ENCODE measurements at places on chromosomes 13 and 19.

GRCh38 chr13:75052616-75053015 lies 429.4 kb downstream of the TBC1D4 start:
- DNase-seq = no peak

GRCh38 chr13:42066542-42066941 lies 18.1 kb downstream of the DGKH start:
- no peak for DNase-seq

DNA sequence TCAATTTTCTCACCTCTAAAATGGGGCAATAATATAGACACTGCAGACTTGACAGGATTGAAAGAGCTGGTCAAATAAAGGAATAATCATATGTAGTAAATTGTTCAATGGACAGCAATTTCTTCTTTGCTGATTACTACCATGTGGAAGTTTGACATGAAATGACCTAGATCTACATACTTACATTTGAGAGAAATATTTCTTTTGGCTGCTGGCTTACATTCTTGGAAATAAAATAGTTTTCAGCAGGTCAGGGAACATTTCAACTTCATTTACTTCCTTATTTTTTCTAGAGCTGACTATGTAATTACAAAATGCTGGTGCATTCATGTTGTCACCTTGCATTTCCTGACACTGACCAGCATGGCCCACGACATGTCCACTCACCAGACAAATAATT lies 294.6 kb upstream of the MIR17HG start:
- no peak for DNase-seq

DNA sequence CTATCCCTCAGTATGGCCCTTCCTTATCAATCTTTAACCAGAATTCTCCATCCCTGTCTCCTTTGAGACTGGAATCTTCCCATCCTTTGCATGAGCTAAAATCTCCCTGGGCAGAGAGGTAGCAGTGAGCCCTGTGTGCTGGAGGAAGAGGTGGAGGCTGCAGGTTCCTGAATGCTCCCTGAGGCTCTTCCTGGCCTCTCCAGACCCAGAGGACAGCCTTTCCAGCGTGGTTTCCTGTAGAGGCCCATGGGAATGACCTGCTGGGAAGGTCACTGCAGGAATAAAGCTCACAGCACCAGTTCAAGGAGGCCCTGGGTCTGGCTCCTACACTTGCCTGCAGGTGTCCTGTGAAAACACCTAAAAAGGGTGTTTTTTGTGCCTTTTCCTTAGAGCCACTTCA lies 4.6 kb downstream of the OR10H2 start:
- no peak for DNase-seq

DNA sequence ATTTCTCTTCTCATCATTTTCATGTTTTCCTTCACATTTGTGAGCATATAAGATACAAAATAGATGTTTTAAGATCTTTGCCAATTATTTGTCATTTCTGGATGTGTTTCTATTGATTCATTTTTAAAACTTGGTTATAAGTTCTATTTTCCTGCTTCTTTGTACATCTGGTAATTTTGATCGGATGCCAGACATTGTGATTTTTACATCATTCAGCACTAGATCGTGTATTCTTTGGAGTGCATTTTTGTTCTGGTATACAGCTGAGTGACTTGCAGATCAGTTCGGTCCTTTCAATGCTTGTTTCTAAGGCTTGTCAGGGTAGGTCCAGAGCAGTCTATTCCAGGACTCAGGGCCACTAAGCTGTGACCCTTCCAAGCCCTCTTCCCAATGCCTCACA lies 198.2 kb downstream of the KLF12 start:
- no peak for DNase-seq

- no peak for DNase-seq
Measured at GRCh38 chr19:6796278-6796677, 23.8 kb downstream of the VAV1 start.

GRCh38 chr13:91630946-91631345 lies 232.5 kb downstream of the GPC5 start:
- no peak for DNase-seq

DNA sequence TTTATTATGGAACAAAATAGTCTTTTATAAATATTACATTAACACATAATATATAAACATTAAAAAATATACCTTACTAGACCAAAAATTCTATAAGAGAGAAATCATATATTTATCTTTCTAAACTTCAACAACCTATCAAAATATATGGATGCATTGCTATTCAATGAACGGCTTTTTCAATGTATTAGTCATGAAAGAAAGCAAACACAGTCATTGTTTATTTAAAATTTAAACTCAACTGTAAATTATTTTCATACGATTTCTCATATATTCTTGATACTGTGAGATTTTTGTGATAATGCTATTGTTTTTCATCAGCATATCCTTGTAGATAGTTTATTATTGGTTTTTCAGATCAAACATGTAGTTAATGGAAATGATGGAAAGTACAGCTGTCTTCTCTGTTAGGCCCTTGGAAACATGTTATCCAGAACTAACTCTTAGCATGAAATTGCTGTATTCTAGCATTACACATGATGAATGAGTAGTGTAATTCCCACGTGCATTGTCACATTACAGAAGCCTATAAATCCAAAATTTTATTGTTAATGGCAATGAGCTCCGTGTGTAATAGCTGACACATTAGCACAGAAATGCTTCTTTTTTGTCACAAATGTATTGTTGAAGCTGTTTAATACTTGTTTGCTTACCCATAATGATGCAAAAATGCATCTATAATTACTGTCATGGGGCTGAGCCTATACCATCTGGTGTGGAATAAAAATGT lies 1639.9 kb downstream of the SLITRK5 start:
- no peak for DNase-seq

DNA sequence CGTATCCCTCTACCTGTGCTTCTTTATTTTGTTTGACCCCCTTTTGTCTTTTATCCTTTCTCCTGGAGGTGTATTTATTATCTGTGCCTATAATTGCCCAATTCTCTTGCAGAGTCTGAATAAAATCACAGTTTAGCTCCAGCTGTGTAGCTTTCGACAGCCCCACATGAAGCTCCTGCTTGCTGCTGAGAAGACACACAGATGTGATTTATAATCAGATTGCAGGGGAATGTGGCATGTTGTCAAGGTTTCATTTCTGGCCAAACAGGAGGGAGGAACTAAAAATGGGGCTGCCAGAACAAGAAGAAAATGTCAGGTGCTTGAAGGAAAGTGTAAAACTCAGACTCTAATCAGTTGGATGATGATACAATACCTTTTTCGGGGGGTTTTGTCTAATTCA lies 22.7 kb downstream of the CCNA1 start:
- DNase-seq = peak; percentile 14

GRCh38 chr19:38975861-38976271 lies 324 bp upstream of the FBXO17 start:
- DNase-seq = no peak

GRCh38 chr13:36629057-36629385 lies 44.8 kb upstream of the SERTM1 start:
- no peak for DNase-seq

DNA sequence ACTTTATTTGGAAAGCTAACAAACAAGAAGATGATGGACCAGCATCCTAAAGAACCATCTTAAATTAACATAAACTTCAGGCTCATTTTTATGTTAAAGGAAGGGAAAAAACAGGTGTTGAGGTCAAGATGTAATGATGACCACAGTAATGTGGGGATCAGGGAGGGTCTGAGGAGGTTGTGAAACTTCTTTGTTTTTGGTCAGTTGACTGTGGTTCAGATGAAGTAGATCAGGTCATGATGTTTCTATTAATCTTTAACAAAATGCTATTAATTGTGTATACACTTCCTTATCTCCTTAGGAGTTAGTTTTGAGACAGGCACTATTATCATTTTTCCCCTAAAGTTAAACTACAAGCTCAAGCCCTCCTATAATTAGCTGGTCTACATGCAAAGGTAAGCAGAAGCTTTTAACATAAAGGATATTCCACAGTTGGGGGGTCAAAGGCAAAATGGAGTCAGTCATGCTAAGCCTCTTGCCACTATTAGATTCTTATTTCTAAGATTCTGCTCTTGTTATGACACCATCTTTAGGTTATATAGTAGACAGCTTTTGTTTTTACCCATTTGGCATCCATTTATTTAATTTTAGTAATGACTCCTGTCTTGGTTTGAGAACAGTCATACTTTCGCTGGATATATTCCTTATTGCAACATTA lies 800.1 kb upstream of the PCDH9 start:
- no peak for DNase-seq

- no peak for DNase-seq
Measured at GRCh38 chr13:28140433-28141125, 2.2 kb downstream of the PAN3 start.

- DNase-seq = peak; percentile 72
Measured at GRCh38 chr13:113881614-113882266, 17.9 kb upstream of the GAS6 start.

DNA sequence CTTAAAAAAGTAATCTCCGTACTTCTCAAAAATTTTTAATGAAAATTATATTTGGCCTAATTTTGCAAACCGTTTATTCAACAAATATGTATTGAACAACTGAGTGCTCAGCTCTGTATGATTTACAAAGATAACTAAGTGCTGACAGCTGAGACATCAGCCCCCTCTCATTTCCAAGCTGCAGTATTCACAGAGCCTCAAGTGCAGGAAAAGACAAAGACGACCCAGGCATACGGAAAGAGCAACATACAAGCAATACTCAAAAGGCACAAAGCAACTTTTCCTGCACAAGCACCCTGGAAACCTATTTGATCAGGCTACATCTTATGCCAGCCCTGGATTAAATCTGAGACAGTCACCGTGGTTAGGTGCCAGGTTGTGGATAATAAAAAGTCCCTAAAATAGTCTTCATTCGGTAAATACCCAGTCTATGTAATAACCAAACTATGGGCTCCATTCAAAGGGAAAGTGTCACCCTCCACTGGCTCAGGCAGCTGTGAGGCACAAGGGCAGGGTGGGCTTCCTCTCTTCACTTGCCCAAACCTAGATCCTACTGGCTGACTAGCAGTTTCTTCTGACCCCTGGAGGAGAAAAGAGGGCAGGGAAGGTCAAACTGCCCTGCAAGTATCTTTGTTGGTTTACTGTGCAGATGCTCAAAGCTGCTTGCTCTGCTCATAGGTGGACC lies 65.5 kb downstream of the TBC1D4 start:
- DNase-seq = no peak

GRCh38 chr13:107348925-107349324 lies 781.0 kb upstream of the ARGLU1 start:
- no peak for DNase-seq

DNA sequence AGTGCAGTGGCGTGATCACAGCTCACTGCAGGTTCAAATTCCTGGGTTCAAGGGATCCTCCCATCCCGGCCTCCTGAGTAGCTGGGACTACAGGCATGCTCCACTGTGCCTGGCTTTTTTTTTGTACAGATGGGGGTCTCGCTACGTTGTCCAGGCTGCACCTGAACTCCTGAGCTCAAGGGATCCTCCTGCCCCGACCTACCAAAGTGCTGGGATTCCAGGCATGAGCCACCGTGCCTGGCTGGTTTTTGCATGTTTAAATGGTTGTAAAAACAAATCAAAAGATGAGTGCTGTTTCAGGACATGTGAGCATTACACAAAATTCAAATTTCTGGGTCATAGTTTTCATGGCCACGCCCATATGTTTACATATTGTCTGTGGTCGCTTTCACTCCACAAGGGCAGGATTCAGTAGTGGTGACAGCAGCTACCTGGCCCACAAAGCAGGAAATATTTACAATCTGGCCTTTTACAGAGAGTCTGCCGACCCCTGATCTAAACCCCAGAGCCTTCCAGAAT lies 5.3 kb downstream of the MATK start:
- DNase-seq = no peak

GRCh38 chr19:748274-748598 lies 2.7 kb upstream of the MISP start:
- DNase-seq = peak; percentile 20

GRCh38 chr13:51590231-51590970 lies 6.1 kb downstream of the WDFY2 start:
- no peak for DNase-seq

Measured in MM.1S (cell line).